ENCODE measurements at places on chromosomes 3 and 15.

DNA sequence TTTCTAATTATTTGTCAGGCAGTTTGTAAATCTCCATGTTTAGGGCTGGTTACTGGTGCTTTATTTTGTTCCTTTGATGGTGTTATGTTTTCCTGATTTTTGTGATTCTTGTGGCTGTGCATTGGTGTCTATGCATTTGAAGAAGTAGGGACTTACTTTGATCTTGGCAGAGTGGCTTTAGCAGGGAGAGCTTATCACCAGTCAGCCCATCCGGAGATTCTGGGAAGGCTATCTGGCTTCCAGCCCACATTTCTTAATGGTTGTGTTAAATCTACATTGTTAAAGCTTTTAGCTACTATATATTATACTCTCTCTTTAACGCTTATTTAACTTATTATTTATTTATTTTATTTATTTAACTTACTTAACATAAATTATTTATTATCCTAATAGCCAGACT is 35.1 kb downstream of the FBXL2 start:
- DNase-seq = no peak

DNA sequence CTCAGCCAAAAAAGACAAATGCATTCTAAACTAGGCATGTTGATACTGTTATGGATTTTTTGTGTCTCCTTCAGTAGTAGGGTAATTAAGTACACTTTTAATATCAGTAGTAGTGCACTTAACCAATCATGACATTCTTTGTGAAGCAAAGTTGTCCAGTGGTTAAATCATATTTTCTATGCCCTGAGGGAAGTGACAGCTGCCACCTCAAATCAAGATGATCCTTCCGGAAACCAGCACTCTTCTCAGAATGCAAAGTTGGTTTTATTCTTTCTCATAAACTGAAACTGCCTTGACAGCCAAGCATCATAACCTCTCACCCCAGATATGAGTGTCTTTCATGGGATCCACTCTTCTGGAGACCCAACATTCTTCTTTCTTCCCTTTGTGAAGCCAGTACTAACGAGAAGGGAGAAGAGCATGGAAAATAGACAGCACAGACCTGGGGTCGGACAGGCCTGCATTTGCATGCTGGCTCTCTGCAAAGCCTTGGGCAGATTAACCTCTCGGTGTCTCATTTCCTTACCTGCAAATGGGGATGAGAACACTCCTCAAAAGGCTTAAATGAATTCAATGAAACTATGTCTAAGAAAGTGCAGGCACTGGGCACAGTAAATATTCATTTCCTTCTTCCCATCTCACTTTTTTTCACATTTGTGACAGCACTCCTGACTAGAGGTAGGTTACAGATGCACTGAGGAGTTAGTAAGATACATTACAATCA is 13.2 kb downstream of the AAGAB start:
- DNase-seq = no peak

GRCh38 chr15:70512772-70513362 is 250.5 kb downstream of the UACA start:
- DNase-seq = no peak

GRCh38 chr3:72174040-72174439 is 389.1 kb upstream of the PROK2 start:
- no peak for DNase-seq

DNA sequence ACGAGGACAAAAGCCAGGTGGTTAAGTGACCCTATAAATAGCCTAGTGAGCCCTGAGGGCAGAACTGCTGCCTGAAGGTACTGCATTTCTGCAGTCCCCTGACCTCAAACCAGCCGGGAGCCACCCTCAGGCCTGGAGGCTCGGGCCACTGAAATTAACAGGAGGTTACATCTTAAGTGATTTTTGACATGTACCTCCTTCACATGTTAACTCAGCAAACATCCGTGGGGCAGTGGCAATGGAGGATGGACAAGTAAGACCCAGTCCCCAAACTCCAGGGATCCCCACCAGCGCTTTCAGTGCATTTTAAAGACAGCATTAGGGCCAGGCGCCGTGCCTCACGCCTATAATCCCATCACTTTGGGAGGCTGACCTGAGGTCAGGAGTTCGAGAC is 26.2 kb downstream of the PSTPIP1 start:
- DNase-seq = peak; percentile 45

GRCh38 chr15:89822951-89823711 is 8.5 kb upstream of the ANPEP start:
- DNase-seq = no peak

- DNase-seq = no peak
Measured at GRCh38 chr15:43795997-43796396, 3.9 kb downstream of the SERF2 start.

DNA sequence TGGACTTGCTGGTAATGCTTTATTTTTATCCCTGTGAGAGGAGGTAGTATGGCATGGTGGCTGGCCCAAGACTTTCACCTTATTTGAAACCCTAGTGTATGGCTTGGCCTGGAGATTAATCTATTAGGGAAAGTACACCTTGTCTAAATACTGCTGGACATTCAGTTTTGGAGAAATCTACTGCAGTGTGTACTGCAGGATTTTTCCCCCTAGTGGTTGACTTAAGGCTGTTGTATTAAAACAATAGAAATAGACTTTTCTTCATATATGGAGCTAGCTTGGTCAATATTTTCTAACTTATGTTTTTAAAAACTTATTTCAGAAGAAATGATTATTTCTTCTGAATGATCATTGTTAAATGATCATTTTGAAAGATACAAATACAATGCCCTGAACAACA is 13.9 kb upstream of the SLITRK3 start:
- no peak for DNase-seq

DNA sequence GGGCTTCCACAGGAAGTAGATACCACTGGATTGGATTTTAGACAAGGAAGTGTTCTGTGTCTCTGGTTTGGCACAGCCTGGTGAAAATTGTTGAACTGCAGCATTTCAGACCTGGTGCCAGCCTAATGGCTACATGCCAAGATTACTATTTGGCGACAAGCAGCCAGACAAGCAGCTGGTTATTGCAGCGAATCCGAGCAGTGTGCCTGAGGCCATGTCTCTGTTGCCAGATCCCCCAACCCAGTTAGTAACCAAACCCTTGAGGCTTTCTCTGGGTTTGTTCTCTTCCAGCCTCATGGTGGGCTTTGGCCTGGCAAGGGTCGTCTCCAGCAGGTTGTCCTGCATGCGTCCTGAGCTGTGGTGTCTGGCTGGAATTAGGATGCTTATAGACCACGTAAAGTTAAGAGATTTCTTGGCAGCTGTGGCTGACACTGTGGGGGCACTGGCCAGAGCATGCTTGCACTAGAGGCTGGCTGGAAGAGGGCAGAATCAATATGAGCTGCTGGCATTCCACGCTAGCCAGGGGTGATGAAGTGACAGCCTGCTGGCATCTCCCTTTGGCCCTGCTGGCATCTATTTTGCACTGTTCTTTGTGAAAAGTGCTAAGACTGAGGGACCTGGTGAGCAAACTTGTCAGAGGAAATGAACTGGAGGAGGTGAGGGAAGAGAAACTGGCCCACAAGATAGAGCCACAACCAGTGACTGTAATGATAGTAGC is 172.6 kb downstream of the RBMS3 start:
- DNase-seq = peak; percentile 21

DNA sequence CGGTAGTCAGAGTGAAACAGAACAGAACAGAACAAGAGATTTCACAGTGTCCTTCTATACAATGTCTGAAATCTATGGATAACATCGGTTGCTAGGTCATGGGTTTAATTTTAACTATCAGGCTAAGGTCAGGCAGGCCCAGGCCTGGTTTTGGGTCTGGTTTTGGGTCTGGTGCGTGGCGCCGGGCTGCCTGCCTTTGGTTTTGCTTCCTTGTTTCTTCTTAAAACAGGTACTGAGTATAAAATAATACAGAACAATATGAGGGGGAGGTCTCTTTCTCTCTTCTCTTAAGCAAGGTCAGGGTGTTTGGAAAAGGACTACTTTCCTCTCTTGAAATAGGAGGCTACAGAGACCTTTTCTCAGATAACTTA is 1.4 kb downstream of the AEN start:
- no peak for DNase-seq

- DNase-seq = no peak
Measured at GRCh38 chr3:126469479-126469878, 6.2 kb downstream of the ZXDC start.

GRCh38 chr3:55718521-55718921 is 231.4 kb upstream of the WNT5A start:
- DNase-seq = no peak

DNA sequence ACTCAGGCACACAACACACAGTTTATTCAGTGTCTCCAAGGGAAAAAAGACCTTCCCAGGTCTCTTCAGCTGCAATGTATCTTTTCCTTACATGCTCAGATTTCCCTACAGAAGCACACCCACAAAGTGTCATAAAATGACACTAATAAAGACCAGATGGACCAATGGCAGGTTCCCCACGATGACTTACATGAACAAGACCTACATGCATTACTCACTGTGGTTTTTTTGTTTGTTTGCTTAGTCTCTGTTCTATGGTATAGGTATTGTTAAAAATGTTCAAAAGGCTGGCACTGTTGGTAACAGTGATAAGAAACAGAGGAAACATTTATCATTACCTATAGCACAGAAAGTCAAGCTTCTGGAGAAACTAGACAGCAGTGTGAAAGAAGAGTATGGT is 318.2 kb upstream of the TMCO5A start:
- DNase-seq = no peak

DNA sequence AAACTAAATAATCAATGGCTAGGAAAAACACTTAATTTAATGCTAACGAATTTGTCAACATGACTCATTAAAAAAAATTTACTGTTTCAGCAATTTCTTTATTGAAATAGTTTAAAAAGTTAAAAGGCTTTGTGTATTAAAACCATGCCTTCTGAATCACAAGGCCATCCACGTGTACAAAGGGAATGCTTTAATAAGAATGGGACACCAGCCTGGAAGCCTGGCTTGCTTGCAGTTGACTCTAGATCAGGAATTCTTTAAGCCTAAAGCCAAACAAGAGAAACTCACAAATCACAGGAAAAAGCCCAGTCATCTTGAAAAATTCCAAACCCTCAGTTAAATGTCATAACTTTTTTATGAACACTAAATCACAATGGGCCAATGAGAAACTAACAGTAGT is 137.6 kb downstream of the PEAK1 start:
- peak; percentile 21 for DNase-seq

DNA sequence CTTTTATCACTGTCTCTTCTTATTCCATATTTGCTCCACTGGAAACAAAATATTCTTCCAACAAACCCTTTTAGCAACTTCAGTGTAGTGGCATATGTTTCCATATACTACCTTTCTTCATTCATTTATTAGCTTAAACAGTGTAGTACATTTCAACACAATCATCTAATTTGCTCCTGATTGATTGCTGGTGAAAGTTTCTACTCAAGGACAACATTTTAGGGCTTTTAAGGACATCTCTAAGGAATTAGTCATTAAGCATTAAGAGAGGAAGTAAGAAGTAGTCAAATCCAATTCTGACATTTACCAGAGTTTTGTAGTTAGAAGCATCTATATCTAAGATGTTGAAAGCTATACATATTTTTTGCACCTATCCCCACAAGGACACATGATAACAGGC is 55.8 kb downstream of the RSRC1 start:
- DNase-seq = no peak

DNA sequence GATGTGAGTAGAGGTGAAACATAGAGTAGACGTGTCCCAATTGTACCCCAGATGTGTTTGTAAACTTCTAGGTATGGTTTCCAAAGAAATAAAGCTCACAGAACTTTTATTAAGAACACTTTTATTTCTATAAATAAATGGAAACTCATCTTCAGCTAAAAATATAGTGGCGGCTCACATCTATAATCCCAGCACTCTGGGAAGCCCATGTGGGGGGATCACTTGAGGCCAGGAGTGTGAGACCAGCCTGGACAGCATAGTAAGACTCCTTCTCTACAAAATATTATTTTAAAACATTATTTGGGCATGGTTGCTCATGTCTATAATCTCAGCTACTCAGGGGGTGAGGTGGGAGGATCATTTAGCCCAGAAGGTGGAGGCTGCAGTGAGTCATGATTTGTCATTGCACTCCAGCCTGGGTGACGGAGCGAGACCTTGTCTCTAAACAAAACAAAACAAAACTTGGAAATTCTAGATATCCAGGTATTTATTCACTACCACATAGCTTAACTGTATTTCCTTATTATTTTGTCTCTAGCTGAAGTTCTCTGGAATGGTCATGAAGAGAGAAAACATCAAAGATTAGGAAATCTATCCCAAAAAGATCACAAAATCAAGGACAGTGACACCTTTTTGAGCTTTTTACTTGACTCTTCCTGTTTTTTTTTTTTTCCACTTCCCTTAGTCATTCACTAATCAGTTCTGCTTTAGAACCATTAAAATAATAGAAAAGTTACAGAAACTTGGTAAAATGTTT is 258.1 kb downstream of the TIGIT start:
- no peak for DNase-seq

- DNase-seq = no peak
Measured at GRCh38 chr3:73665286-73665685, 40.5 kb upstream of the PDZRN3 start.

DNA sequence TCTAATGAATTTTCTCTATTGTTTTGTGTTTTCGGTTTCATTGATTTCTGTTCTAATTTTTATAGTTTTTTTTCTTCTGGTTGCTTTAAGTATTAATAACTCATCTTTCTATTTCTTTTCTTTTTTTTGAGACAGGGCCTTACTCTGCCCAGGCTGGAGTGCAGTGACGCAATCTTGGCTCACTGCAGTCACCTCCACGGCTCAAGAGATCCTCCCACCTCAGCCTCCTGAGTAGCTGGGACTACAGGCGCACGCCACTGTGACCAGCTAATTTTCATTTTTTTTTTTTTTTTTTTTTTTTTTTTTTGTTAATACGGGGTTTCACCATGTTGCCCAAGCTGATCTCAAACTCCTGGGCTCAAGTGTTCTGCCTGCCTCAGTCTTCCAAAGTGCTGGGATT is 14.5 kb downstream of the KBTBD8 start:
- no peak for DNase-seq

GRCh38 chr3:94269763-94270162 is 206.9 kb downstream of the NSUN3 start:
- no peak for DNase-seq

DNA sequence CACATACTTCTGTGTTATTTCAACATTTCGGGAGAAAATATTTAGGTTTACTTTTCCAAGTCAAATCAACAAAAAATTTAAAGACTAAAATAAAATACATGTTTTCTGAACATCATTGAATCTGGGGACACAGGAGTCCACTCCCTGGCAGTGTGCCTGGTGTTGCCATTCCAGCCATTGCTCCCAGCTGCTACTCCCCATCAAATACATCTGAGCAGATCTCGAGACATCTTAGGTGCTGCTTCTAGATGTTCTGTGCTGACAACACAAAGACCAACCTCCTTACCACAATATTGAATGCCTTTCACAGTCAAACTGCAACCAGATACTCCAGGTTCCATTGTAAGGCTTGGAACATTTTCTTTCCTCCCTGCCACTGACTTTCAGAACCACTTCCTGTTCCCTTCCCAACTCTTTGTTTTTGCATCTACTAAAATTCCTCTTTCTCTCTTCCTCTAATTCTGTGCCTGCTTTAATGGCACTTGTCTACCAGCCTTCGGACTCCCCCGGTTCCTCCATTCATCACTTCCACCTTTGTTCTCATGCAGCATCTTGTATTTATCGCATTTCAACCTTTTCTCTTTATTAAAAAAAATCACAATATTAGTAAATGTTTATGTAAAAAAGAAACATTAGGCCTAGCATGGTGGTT is 81.1 kb upstream of the SLC4A7 start:
- DNase-seq = no peak

- no peak for DNase-seq
Measured at GRCh38 chr3:186173224-186173815, 64.4 kb upstream of the ETV5 start.
